ENCODE measurements at places on chromosomes 12 and 14. TPM values are rescaled to one million over a fixed set of nuclear protein-coding genes. Genes with fewer than 3 reads are reported as not detected.
A peak's percentile ranks its signal among the peaks of the same experiment; 100 is the strongest.

Gene ANO2
- 10.8 TPM for total RNA-seq

Gene MUCL1
- total RNA-seq: not detected

Gene LTB4R2
- 1.6 TPM for total RNA-seq

Gene ADGRD1
- 71.7 TPM for total RNA-seq

Gene AMDHD1
- 0.45 TPM for total RNA-seq

Gene POTEG
- total RNA-seq: not detected

Gene DAO
- not detected for total RNA-seq

Gene RNASE7
- total RNA-seq: not detected

Gene ZC2HC1C
- total RNA-seq: 11.5 TPM

Gene APOF
- total RNA-seq: not detected

Gene ZNF664
- total RNA-seq: 85.9 TPM

GRCh38 chr12:56119361-56119796, 1.3 kb downstream of the ZC3H10 start:
- peak; percentile 46 for DNase-seq

- no peak for DNase-seq
These were observed 53.1 kb downstream of the CD9 start for GRCh38 chr12:6253278-6253677.

DNA sequence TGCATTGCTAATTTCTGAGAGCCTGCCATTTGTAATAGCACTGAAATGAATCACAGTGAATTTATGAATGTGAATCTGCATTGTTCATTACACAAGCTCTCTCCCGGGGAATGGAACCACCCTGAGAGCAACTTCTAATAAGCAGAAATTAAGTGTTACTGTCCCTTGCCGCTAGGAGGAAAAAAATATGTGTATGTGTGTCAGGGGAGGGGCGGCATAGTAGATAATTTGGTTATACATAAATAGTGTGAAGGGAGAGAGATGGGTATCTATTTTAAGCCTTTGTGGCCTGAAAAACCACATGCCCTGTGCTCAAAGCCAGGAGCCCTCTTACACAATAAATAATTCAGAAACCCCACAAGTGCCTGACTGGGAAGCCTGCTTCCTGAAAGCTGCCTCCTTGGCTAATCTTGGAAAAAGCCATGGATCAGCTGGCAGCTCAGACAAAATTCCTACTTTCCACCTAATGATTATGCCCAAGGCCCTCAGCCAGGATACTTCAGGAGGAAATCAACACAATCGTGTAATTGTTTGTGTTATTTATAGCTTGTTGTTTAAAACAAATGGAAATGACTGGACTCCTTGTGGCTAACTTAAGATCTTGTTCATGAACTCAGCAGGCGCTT, 366.2 kb upstream of the KITLG start:
- no peak for DNase-seq

GRCh38 chr14:91284791-91285548, 40.5 kb upstream of the GPR68 start:
- no peak for DNase-seq

GRCh38 chr14:86462193-86462753, 932.3 kb downstream of the FLRT2 start:
- DNase-seq: no peak

GRCh38 chr14:76346391-76347160, 29.4 kb upstream of the ESRRB start:
- DNase-seq: no peak

GRCh38 chr12:25495331-25496097, 57.6 kb downstream of the LMNTD1 start:
- no peak for DNase-seq

GRCh38 chr12:107618106-107618505, 67.5 kb upstream of the PWP1 start:
- DNase-seq: no peak

DNA sequence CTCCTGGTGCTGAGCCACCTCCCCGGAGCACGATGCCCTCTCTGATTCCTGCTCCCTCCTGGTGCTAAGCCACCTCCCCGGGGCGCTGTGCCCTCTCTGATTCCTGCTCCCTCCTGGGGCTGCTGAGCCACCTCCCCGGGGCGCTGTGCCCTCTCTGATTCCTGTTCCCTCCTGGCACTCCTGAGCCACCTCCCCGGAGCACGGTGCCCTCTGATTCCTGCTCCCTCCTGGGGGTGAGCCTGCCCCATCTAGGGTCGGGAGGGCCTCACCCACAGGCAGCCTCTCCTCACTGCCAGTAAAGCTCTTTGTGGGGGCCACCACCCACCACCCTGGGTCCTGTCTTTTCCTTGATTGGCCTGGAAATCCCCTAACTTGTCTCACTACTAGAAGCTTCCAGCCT, 327.6 kb upstream of the SFSWAP start:
- DNase-seq: no peak

DNA sequence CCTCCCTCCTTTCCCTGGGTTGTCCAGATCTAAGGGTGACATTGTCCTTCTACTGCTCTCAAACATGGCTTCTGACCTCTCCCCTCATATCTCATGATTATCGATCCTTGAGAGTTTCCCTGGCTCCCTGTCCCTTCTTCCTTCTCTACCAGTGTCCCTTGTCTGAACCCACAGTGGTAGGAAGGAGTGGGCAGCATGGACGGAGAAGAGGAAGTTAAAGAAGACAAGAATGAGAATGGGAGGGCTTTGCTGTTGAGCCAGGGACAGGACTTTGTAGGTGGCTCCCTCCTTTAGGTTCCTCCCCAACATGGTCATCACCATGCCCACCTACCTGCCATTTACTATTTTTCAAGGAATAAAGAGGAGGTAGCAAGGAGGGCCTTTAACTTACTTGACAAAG, 166.7 kb downstream of the TMEM117 start:
- no peak for DNase-seq

DNA sequence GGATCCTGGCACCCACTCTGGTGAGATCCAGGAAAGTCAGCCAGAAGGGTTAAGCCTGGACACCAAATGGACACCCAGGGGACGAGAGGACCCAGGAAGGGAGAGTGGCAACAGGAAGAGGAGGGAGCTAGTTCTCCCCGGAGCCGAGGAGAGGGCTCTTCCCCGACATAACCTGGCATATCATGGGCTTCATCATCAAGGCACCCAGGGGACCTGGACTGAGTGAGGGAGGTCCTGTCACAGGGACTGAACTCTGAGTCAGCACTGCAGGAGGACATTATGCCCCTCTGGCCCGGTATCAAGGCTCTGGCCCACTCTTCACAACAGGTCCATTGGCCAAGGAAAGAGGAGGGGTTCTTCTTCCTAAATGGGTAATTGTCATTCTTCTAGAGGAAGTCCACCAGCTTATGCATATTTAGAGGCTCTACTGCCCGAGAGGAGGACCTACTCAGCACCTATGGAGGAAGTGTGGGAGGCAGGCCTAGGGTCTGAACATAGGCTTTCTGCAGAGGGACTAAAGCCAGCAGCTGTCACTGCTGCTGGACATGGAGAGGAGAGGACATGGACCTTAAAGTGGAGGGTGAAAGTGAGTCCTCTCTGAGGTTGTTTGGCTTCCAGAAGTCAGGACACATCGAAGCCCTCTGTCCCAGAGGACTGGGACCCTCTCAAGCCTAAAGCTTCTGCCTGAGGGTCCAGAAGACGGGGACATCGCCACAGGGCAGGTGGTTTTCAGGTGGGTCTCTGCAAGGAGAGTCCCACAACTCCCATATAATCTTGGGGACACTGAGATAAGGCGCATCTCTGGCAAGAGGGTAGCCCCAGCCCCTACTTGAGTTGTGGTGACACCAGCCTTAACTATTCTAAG, 18.6 kb downstream of the ISCA2 start:
- no peak for DNase-seq

DNA sequence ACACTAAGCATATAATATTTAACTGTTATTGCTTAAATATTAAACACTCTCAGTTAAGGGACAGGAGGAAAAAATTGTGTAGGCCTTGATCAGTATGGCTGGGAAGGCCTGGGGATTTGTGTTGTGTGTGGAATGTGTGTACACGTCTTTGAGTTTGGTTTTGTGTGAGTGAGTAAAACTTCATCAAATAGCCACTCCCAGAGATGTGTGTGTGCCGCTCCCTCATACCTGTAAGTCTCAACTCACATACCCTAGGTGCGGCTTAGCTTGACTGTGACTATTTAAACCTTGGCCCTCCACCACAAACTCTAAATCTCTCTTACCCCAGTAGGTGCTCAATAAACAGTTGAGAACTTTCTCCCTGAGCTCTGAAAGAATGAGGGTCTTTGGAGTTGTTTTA, 64.3 kb downstream of the FLRT2 start:
- DNase-seq: no peak

DNA sequence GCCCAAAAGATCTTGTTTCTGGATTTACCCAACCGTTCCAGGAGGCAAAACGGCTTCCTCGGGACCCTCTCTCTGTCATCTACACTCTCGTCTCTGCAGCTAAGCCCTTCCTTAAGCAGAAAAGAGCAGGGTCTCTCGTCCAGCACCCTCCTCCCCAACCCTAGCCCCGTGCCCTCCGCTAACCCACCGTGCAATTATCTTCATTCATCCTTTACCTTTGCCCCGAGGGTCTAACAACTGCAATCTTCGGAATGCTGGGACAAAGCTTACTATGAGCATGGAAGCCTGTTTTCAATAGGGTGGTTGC, 276 bp upstream of the BMAL2 start:
- no peak for DNase-seq

DNA sequence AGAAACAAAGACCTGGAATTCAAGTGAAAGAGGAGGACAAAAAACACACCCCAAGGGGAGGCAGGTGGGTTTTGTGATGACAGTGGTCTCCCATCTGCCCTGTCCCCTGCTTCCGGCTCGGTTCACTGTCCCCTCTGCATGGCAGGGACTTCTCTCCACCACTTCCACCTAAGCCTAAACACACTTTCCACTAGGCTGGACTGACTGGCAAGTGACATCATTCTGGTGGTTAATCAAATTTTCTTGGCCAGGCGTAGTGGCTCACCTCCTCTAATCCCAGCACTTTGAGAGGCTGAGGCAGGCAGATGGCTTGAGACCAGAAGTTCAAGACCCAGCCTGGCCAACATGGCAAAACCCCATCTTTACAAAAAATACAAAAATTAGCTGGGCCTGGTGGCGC, 11.9 kb downstream of the PLEKHG6 start:
- DNase-seq: no peak

DNA sequence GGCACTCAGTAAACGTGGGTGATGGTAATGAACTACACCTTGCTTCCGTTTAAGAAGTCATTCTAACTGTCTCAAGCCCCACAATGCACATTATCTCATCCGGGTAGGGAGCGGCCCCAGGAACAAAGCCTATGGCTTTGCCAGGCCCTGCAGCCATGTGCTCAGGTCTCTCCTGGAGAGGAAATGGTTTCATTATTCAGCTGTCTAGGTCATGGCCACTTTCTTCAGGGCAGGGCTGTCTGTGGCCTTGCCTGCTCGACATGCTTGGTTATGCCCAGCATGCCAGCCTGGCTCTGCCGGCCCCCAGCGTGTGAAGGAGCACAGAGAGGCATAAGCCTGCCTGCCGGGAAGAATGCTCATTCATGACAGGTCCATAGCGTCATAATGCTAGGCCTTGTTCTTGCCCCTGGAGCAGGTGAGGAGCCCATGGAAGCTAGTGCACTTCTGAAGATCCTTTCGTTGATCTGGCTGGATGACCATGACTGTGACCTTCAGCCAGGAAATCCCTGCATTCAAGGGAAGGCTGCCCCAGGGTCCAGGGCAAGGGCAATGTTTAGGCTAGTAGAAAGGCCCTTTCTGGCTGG, 26.3 kb upstream of the FOS start:
- no peak for DNase-seq

DNA sequence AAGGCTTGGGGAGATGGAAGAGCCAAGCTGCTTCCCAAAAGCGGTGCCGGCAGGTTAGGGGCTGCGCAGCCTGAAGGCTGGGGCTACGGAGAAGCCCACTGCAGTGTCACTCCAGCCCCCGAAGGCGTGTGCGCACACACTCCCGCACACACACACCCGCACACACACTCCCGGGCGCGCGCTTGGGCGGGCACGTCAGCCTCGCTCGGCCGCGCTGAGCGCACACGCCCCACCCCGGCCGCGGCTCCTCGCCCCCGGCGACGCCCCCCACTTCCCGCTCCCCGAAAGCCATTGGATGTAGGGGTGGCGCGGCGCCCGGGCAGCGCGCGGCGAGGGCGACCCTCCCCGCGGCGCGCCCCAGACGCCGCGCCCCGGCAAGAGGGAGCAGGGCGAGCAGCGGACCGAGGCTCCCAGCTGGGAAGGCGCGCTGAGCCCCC, at the start of gene KCNK10:
Gene KCNK10 (minus strand): TSS at position 184 of the 437 bp plus-strand sequence. CDS start 471 bp downstream, outside the sequence.
- DNase-seq: no peak

GRCh38 chr12:32126720-32127119, 20.1 kb downstream of the BICD1 start:
- DNase-seq: no peak

DNA sequence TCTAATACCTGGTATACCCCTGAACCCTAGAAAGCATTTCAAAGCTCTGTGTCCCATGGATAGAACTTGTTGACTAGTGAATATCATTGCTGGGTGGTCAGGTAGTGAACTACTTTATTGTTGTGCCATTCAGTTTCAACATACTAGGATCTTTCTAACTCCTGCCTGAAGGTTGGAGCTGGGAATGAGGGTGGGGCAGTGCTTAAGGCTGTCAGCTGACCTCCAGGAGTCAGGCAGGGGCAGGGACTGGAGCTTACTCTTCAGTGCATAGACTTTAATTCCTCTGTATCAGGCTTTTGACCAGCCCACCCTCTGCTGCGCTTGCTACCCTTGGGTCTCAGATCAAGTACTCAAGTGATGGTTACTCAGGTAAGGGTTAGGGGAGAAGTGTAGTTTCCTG, 102.6 kb upstream of the RFX4 start:
- no peak for DNase-seq

DNA sequence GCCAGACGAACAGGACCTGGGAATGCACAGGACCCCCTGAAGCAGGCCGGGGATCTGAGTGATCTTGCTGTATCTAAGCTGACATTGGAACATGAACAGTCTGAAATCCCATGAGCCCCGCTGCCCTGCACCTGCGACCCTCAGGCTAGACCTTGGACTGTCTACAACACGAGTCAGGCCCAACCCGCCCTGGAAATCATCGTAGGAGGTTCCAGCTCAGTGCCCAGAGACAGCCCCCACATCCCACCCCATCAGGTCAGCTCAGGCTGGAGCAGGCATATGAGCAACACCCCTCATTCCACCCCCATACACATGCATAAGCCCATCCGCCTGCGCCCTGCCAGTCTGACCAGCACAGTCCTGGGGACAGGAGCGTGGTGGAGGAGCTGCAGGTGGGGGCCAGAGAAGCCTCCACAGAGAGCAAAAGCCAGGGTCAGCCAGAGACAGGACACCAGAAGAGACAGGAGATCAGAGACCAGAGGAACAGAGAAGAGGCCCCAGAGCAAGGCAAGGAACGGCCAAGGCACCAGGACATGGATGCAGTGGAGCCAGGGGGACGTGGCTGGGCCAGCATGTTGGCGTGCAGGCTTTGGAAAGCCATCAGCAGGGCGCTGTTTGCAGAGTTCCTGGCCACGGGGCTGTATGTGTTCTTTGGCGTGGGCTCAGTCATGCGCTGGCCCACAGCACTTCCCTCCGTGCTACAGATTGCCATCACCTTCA, at the start of gene AQP6:
Gene AQP6 (plus strand): TSS at position 307 of the 720 bp plus-strand sequence. CDS start 227 bp downstream, at position 534.
- DNase-seq: no peak

DNA sequence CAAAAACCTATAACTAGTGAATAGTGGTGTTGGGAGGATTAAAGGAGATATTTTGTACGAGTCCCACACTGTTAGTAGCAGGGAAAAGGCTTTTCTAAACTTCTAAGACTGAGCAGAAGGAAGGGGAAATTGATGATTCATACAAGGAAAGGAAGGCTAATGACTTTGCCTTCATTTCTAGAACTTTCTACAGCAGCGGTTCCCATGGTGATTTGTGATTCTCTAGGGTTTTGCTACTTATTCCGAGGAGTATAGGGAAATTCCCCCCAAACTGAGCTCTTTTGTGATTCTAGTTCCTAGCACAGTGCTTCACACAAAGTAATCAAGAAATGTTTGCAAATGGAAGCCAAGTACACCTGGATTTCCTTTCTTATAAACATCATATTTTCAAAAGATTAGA, 23.8 kb upstream of the PWP1 start:
- no peak for DNase-seq

Data from heart right ventricle (tissue), 16 donors.